RWPE2 (cell line): ENCODE measurements at places on chromosomes 2 and 18.

DNA sequence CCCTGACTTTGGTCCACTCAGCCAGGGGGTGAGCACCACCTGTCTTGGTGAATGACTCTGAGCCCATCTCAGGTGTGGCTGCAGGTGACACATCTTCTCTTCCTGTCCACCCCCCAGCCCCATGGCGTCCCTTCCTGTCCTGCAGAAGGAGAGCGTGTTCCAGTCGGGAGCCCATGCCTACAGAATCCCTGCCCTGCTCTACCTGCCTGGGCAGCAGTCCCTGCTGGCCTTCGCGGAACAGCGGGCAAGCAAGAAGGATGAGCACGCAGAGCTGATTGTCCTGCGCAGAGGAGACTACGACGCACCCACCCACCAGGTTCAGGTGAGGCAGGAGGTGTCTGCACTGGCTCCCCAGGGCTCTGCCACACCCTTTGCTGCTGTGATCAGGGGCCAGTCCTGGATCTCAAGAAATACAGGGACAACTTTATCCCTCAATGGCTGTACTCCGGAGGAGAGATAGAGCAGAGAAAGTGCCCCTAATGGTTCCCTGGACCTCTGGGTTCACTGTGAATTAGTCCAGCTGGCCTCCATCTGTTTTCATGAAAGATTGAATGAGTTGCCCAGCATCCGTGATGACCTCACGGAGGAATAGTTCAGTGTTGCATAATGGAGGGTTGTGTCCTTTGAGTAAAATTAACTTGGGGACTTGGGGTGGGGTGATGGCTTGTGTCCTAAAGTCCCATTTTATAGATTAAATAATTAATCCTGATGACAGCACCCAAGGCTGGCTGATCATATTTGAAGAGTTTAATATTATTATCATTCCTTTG lies at the start of gene NEU2:
Gene NEU2, plus strand, starts transcription at position 122 of the 770 bp plus-strand sequence. Its CDS starts 0 bp downstream, at position 122.
- no peak within 1 kb of the TSS for H3K27ac ChIP-seq
- no peaks in the 10 kb centered on the region for H3K27me3 ChIP-seq
- H3K36me3 ChIP-seq, result no peaks in the 10 kb centered on the region
- no peak for DNase-seq

GRCh38 chr18:12334863-12335262 lies 26.8 kb downstream of the TUBB6 start:
- peaks cover 61% of the 10 kb centered on the region for H3K36me3 ChIP-seq
- no peak overlapping the region for H3K4me3 ChIP-seq
- no peak for DNase-seq
- peaks cover 13% of the 10 kb centered on the region for H3K4me1 ChIP-seq
- H3K27ac ChIP-seq, result no peak overlapping the region
- H3K27me3 ChIP-seq, result no peaks in the 10 kb centered on the region

GRCh38 chr2:69097148-69097610 lies 84.2 kb downstream of the ANTXR1 start:
- no peak overlapping the region for H3K27ac ChIP-seq
- peaks cover 23% of the 10 kb centered on the region for H3K36me3 ChIP-seq
- no peaks in the 10 kb centered on the region for H3K4me1 ChIP-seq
- H3K4me3 ChIP-seq, result no peak overlapping the region

- no peaks in the 10 kb centered on the region for H3K36me3 ChIP-seq
- no peaks in the 10 kb centered on the region for H3K27me3 ChIP-seq
These were observed 212.1 kb downstream of the DYSF start for GRCh38 chr2:71665168-71666093.

DNA sequence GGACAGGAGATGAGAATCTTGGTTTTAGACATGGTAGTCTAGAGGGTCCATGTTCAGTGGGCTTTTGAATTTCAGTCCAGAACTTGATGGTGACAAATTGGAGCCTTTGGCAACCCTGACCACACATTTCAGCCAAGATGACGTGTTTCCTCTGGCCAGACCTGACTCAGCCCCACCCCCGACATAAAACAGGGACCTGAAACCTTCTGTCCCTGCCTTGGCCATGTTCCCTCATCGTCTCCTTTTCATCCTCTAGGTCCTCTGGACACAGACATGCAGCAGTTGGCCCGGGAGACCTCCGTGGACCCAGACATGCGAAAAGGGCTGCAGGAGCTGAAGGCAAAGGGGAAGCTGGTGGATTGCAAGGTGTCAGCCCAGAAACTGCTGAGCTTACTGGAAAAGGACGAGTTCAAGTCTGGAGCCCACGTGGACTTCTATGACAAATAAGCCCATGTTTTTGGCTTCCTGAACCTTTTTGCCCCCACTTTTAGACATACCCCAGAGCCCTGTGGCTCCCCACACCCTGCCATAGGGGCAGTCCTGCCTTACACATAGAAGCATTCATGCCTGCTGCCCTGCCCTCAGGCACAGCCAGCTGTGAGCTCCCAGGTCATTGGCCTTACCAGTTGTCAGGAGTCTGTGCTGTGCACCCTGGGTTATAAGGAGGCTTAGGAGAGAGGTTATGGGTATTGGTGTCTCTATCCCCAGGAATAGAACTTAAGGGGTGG lies 4.0 kb downstream of the SPR start:
- no peak overlapping the region for H3K4me3 ChIP-seq
- H3K4me1 ChIP-seq, result peaks cover 5% of the 10 kb centered on the region
- H3K27me3 ChIP-seq, result no peaks in the 10 kb centered on the region
- H3K36me3 ChIP-seq, result no peaks in the 10 kb centered on the region
- no peak for DNase-seq

DNA sequence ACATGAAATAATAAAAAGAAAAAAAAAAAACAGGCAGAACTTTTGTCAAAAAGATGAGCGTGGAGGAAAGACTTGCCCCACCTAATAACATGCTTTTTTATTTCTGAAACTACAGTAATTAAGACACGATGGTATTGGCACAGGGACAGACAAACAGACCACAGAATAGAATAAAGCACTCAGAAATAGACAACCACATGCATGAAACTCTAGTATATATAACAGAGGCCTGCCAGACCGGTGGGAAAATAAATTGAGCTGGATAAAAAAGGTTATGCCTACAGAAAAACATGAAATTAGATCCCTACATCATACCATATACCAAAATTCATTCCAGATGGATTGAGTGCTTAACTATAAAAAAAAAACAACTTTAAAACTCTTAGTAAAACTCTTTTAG lies 163.1 kb downstream of the NRP2 start:
- no peaks in the 10 kb centered on the region for H3K4me1 ChIP-seq
- no peak overlapping the region for H3K27ac ChIP-seq
- no peak overlapping the region for H3K4me3 ChIP-seq
- H3K36me3 ChIP-seq, result no peaks in the 10 kb centered on the region
- DNase-seq, result no peak

DNA sequence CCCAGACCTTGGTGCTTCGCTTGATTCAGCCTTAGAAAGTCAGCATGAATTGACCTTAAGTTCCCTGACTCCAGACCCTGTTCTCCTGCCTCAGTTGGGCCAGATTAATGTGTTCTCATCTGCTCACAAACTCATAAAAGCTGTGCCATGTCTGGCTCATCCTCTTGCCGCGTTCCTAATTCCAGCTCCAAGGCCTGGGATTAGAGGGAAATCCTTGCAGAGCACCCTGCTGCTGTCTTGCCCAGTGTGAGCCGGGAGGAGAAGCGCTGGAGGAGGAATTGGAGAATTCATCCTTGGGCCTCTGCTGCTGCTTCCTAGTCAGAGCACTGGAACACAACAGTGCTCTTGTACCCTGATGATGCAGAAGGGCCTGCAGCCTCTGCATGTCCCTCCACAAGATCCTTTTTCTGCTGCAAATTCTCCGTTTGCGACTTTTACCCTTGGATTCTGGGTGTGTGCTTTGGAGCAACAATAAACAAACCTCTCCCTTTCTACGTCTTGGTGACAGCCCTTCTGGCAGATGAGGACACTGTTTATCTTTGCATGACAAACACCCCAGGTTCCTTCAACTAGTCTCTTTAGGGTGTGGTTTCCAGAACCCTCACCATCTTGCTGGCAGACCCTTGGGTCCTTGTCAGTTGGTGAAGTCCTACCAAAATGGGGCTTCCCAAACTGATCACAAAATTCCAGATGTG lies 46.9 kb upstream of the CNGA3 start:
- no peak overlapping the region for H3K4me3 ChIP-seq
- H3K36me3 ChIP-seq, result no peaks in the 10 kb centered on the region
- H3K27me3 ChIP-seq, result peaks cover 10% of the 10 kb centered on the region
- no peaks in the 10 kb centered on the region for H3K4me1 ChIP-seq
- H3K27ac ChIP-seq, result no peak overlapping the region
